ENCODE measurements at places on chromosomes 7 and 10. TPM values are rescaled to one million over a fixed set of nuclear protein-coding genes. Genes with fewer than 3 reads are reported as not detected.

- no peak for DNase-seq
These were observed 861 bp downstream of the NRBF2 start for GRCh38 chr10:63133821-63134557.

- DNase-seq = no peak
These were observed 138.8 kb upstream of the SHH start for GRCh38 chr7:155950898-155951553.

The ABCC2 gene
- total RNA-seq = 0.41 TPM

GRCh38 chr7:20114468-20114867 lies 102.7 kb downstream of the MACC1 start:
- no peak for DNase-seq

The SLC13A1 gene
- total RNA-seq = not detected

GRCh38 chr10:128064108-128064969 lies 61.9 kb downstream of the MKI67 start:
- peak; percentile 44 for DNase-seq

The PDK4 gene
- total RNA-seq = 2.9 TPM

- no peak for DNase-seq
These were observed 4.6 kb downstream of the KCNIP2 start for GRCh38 chr10:101839002-101839401.

DNA sequence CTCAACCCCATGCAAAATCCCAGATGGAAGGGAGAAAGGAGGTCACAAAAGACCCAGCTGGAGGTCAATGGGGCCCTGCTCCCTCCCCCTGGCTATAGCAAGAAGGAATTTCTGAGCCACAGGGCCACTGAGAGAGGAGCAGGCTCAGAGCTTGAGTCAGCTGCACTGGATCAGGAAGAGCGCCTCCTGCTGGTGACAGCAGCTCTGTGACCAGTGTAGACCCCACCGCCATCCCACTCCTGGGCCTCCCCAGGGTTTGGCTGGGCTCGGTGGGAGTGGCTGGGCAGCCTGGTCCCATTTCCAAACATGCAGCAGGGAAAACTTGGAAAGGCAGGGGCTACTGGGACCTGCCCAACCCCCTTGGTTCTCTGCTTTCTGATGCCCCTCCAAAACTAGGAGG lies 31.5 kb upstream of the PRLHR start:
- no peak for DNase-seq
